ENCODE measurements at places on chromosomes 2 and 18.

DNA sequence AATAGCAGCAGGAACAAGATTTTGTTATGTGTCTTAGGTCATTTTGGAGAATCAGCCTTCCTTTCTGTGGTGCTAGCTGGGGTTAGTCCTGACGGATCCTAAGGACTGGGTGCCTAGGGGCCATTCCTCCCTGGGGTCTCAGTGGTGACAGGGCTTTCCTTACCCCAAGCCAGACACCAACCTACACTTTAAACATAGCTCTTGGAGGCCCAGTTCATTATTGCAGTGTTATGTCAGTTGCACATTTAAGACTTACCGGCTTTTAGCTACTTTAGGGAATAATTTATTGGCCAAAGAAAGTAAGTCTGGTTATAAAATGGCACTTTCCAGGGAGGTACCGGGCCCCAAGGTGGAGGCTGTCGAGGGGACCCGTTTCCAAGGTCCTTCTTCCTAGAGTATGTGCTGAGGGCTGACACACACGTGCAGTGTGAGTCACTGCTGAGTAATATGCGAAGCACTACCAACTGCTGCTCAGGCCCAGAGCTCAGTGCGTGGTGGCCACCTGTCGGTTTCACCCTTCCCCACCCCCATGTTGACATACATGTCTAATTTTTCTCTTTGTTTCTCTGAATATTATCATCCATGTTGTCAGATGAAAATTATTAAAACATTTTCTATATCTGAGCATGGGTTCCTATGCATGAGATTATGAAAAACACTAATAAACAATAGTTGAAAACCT, 37.0 kb upstream of the GRHL1 start:
- no peak for DNase-seq

DNA sequence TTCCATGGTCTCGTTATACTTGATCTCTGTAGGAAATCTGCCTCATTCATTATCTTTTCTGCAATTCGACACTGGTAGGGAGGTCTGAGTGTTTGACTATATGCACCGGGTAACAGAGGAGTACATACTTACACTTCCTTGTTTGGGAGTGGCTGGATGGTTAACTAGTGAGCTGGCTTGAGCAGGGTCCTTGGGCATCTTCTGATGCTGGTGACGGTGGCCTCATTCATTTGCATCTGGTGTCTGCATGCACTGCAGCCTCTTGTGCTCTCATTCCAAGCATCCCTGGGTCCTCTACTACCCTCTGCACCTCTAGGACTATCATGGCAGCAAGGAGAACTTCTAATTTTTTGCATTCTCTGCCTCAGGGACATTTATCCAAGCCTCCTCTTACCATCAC, 100.0 kb upstream of the TCF4 start:
- DNase-seq: no peak

GRCh38 chr2:25375371-25375988, 33.8 kb upstream of the DNMT3A start:
- DNase-seq: no peak

- DNase-seq: no peak
Measured at GRCh38 chr2:86308356-86308755, 29.1 kb downstream of the REEP1 start.

GRCh38 chr2:129738799-129739198, 240.7 kb upstream of the RAB6C start:
- DNase-seq: no peak

DNA sequence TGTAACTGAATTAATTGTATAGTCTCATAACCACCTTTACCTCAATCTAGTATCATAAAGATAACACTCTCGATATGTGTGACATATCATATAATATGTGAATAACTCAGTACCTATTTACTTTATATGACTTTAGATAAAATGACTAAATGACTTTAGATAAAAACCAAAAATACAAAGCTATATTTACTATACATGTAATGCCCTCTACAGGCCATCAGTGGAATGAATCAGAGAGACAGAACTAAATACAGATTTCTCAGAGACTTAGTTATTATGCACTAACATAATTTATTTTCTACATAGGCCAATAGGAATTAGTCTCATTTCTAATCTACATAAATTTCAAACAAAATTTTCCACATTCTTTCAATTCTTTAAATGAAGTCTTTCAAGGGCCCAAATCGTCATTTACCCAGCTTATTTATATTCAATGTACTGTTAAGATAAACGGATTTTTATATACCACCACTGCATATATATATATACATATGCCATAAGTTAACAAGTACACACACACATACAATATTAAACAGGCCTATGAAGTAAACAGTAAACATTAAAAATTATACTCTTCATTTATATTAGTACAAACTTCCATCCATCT, 219.9 kb downstream of the EXOC6B start:
- no peak for DNase-seq

- no peak for DNase-seq
Measured at GRCh38 chr2:174670446-174670845, 72.8 kb upstream of the WIPF1 start.

DNA sequence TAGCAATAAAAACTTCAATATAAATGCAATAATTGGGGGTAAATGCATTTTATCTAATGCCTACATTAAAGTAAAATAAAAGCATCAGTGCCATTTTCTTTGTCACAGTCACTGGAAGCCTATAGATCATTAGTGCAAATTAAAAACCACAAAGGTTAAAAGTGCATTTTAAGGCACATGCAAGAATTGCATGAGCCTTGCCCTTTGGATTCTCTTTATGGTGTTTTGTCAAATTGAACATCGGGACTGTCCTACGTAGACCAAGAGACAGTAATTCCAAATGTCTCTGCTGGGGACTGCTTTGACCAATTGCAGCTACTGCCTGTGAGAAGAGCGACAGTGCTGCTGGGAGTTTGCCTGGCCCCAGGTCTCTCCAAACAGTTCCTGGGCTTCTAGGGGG, 130.3 kb upstream of the SATB2 start:
- no peak for DNase-seq

DNA sequence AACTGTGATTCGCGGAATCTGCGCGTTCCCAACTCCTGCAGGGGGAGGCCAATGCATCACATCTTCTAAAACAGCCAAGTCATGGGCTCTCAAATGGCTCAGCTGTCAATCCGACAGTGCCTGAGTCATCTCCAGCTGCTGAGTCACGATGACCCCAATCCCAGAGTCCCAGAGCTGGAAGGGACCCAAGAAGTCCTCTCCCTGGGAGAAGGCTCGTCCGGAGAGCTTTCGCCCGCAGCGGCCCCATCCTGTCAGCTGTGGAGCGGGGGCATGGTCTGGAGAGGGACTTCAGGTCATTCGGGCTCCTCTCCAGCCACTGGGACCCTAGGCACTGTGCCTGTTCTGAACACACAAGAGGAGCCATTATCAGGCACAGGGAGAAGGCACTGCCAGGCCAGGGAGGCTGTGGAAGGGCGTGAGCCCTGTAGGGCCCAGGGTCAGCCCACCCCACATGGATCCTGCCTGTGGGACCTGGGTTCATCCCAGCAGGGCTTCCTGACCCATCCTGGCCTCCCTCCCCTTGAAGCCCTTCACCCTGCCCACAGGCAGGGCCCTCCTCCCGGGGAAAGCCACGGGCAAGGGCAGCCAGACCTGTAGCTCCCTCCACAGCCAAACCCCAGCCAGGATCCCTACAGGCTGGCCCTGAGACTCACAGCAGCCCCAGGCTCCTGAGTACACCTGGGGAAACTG, 47.6 kb upstream of the GPC1 start:
- DNase-seq: no peak

- DNase-seq: no peak
Measured at GRCh38 chr2:239401881-239402233, 1.0 kb upstream of the HDAC4 start.

DNA sequence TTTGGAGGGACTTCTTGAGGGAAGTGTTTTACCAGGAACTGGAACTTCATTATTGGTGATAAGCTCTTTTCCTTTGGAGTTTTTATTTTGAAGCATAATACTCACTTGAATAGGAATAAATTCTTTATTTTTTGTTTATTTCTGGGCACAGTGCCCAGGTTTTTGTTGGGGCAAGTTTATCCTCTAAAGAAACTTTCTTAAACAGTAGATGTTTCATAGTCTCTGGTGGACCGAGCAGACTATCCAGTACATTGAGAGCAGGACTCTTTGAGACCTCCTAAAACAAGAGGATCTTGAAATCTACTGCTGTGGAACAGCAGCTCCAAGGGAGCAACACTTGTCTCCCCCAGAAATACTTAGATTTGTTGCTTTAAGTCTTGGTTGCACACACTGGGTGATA, 109.4 kb downstream of the PARD3B start:
- no peak for DNase-seq

GRCh38 chr2:46458763-46459500, 20.4 kb upstream of the TMEM247 start:
- no peak for DNase-seq

- no peak for DNase-seq
Measured at GRCh38 chr2:39837856-39838453, 58.9 kb upstream of the THUMPD2 start.

GRCh38 chr2:216830346-216830745, 29.5 kb downstream of the TNP1 start:
- DNase-seq: no peak

GRCh38 chr2:229282758-229283546, 11.9 kb upstream of the PID1 start:
- no peak for DNase-seq

- no peak for DNase-seq
Measured at GRCh38 chr2:46248171-46248570, 49.0 kb upstream of the EPAS1 start.

DNA sequence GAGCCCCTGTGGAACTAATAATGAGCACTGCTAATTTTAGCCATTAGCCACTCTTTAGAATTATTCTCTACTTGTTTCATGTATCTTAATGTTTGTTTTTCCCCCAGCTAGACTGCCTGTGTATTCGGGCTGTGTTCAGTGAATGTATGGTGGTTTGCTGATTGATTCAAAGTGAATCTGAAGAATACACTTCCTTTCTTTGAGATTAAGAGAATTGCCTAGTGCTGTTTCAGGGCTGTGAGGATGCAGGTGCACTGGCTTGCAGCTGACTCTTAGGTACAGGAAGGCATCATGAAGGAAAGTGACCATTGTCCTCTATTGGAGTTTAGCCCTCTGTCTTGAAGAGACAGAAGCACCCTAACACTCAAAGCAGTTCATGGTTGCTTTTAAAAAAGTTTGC, 138.7 kb downstream of the CERS6 start:
- DNase-seq: no peak

GRCh38 chr18:8196238-8196637, 413.0 kb upstream of the RAB12 start:
- DNase-seq: no peak

DNA sequence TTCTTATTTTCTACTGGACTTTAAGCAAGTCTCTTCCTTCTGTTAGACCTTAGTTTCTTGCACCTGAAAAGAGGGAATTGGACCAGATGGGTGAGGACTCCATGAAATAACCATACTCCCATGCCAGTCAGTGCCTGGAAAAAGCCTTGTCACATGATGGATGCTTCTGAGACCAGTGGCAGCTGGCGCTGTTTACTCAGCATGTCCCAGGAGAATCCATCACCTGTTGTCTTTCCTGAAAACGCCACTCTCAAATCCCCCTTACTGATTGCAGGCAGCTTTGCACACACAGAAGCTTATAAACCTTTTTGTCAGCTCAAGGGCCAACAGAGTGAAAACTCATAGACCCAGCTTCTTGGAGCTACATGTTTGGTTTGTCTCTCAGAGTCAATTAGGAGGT, 117.6 kb downstream of the POLE4 start:
- no peak for DNase-seq

DNA sequence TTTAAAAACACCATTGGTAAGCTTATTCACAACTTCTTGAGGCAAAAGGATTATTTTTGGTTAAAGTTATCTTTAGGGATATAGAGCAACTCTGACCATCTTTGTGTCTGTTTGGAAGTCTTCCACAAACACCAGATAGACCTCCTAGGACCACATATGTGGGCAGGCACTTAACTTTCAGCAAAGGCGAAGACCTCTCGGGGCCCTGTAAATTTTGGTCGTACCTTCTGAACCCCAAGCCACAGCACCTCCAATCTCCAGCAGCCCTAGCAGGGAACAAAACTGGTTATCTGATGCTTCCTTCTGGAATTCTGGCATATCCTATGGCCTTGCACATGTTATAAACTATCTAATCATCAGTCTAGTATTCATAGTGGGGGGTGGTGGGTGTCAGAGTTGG, 114.8 kb downstream of the MBD5 start:
- no peak for DNase-seq

DNA sequence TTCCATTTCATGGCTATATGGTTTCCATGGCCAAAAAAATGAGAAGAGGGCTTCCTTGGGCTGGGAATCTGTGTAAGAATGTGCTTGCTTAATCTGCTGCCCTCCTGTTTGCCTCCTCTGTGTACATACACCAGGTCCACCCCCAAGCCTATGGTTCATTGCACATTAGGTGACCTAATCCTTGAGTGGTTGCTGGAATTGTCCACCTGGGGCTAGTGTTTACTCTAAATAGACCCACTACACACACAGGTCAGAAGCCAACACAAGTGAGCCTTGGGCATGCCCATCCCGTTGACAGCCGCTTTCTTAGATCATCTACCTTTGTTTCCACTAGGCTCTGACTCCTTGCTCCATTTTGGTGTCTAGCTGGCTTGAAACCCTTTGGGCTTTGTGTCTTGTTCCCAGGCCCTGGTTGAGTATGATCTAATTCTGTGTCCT, 59.2 kb upstream of the ATL2 start:
- no peak for DNase-seq

DNA sequence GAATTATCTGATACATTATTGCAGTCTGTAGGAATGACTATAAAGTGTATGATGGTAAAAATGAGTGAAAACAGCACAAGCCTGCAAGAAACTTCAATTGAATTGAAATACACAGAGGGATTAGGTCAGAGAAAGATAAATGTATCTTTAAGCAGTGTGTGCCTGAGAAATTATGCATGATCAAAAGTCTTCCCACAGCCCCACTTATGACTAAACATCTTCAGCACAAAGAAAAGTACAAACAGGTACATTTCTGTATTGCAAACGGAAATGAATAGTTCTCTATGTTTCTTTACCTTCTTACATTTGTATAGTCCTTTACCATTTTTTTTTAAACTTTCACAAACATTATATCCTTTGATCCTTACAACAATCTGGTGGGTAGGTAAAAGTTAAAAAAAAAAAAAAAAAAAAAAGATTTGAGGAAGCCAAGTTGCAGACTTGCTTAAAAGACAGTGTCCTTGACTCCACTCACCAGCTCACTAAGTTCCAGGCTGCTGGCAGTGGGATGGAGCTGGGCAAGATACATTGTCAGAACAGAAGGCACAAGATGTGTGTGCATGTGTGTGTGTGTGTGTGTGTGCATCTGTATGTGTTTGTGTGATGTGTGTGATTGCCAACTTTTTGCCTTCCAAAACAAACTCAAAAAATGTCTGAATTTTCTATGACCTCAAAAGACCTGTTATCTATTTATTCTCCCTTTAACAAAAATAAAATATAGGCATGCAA, 423.7 kb upstream of the ACVR2A start:
- DNase-seq: no peak

DNA sequence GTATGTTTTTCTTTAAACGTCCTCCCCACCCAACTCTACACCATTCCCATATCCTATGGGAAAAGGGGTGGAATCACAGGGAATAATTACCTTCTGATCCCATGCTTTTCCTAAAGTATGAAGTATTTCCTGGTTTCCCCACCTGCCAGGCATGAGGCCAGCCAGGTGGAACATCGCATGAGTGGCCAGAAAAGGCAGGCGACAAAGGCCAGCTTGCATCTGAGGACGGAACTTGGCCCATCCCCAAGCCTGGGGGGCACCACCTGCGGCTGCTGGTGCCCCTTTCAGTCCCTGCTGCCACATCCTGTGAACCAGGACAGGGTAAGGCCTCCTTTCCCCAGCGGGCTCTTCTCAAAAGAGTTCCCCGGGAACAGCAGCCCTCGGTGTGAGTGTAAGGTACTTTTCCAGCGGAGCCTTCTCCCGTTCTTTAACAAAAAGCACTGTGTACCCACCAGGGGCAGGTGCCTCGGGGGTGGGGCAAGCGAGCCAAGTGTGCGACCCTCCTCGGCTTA, 1.2 kb upstream of the ERFE start:
- no peak for DNase-seq
